ENCODE measurements at places on chromosomes 6 and 20.

DNA sequence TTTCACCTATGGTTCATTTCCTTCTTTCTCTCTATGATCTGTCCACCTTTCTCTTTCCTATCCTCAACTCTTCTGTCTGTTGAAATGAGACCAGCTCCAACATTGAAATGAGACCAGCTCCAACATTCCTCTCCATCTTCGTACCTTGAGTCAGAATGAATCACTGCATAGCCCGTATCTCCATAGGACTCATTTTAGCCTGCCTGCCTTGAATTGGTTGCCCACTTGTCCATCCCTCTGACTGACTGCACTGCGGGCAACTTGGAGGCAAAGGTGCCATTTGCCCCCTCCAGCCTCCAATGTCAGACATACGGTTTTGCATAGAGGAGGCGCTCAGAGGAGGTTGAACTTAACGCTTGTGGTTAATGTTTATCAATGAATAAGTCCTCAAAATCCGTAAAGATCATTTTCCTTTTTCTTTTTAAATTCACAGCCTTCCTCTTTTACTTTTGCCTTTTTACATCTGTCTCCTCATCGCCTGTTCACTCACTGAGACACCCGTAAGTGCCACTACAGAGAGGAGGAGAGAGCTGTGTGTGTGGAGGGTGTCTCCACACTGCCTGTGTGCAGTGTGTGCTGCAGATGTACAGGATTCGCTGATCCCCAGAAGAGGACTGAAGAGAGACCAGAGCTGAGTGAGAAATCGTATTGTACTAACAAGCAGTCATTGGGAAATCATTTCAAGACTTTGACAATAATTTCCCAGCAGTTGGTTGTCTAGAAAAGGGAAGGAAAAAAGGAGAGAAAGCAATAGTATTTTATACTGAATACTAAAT lies 579.6 kb upstream of the MAP3K7 start:
- no peak for DNase-seq

GRCh38 chr20:47770935-47771334 lies 14.3 kb downstream of the SULF2 start:
- DNase-seq = no peak

DNA sequence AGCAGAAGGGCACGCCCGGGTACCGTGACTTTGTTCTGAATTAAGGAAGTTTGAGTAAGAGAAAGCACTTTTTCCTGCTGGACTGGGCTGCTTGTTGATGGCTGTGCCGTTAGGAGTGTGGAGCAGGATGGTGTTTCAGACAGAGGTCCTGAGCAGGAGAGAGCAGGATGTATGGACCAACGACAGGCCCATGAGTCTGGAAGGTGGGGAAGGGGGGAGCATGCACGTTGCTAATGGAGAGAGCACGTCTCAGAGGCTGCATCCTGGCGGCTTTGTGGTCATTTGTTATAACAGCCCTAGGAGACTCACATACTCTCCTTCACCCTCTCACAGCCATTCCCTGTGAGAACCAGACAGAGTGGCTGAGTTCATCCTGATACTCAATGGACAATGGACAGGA lies 56.8 kb downstream of the PHACTR3 start:
- DNase-seq = no peak

DNA sequence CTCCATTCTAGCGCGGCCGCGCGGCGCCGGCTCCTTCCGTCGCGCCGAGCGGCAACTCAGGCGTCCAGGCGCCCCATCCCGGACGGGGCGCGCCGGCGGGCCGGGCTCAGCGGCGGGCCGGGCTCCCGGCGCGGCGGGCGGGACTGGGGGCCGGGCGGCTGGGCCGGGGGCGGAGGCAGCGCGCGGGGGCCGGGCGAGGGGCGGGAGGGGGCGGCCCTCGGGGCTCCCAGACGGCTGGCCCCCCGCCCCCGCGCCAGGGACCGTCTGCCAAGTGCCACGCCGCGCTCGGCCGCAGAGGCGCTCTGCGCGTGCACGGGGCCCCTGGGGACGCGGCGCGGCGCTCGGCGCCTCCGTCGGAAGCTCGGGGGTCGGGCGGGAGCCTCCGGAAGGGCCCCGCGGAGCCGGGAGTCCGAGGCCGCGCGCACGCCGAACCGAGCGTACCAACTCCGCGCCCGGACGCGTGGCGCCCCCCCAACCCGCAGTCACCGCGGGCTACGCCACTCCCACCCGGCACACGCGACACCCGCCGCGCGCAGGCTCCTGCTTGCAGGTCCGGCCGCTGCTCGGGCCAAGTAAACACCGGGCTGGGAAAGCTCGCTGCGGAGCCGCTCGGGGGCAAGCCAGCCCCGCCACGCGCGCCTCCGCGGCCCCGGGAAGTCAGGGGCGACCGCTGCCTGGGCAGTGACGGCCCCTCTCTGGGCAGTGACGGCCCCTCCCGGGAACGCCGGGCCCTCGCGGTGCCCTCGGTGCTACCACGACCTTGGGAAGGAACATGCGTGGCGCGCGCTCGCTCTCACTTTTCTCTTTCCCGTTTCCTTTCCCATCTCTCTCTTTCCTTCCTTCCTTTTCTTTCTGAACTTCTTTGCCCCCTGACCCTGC lies at the start of gene PREX1:
Gene PREX1 (minus strand): TSS at position 145 of the 879 bp plus-strand sequence. CDS start 139 bp downstream, at position 6.
- DNase-seq = peak; percentile 34

DNA sequence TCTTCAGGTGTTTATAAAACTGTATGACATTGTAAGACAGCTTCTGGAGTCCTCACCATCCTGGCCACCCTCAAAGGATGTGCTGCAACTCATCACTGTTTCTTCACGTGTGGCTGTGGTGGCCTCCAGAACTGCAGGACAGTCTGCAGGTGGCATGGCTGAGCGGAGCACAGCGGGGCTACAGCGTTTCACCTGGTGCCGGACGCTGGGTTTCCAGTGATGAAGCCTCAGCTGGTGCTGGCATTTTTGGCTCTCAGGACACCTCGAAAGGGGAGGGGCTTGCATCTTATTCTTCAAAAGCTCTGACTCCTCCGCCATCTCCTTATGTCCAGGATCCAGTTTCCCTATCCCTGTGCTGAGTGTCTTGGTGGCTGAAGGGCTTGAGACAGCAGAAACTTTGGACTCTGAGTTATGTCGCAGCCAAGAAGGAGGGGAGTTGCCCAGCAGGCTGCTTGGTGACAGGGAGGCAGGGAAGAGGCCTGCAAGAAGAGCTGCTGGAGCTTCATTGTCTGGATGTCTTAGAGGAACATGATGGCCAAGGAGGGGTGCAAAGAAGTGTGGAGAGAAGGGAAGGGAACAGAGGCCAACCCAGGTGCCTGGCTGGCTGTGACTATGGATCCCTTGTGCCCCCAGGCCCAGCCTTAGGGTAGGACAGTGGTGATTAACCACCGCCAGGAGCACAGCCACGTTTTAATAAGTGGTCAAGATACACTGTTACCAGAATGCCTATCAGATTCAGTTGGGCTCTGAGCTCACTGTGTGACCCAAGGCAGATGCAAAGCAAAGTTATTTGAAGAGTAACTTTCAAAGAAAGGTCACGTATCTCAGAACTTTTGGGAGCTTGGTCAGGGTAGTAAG lies 58.7 kb downstream of the GTF2H5 start:
- no peak for DNase-seq

GRCh38 chr6:157569543-157569942 lies 188.6 kb downstream of the ZDHHC14 start:
- DNase-seq = no peak

DNA sequence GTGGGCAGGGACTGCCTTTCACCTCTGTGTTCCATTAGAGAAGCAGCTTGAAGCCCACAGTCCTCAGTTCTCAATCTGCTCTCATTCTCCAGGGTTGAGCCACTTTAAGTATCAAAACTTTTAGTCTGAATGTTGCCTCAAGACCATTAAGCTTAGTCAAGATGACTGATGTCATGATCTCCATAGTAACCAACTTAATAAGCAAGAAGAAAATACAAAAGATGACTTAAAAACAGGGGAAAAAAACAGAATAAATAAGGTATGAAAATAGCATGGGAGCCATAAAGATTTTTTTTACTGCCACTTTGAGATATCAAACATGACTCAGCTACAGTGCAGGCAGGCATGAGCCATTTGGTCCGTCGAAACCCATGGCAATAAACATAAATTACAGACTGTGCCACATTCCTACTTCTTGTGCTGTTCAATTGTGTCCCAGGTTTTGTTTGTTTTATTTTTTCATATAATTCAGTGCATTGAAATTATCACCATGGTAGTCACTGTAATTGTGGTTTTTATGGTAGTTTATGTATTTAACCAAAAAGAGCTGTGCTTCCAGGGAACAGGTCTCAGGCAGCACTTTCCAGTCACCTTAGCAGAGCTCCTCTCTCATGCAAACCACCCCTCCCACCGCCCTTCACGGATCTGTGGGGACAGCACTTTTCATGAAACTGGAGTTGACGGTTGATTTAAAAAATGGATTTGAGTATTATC lies 156.5 kb upstream of the INSM1 start:
- no peak for DNase-seq

- DNase-seq = no peak
These were observed 199.2 kb downstream of the BMP2 start for GRCh38 chr20:6966721-6967120.

GRCh38 chr6:67608099-67608749 lies 1026.9 kb upstream of the ADGRB3 start:
- DNase-seq = no peak

DNA sequence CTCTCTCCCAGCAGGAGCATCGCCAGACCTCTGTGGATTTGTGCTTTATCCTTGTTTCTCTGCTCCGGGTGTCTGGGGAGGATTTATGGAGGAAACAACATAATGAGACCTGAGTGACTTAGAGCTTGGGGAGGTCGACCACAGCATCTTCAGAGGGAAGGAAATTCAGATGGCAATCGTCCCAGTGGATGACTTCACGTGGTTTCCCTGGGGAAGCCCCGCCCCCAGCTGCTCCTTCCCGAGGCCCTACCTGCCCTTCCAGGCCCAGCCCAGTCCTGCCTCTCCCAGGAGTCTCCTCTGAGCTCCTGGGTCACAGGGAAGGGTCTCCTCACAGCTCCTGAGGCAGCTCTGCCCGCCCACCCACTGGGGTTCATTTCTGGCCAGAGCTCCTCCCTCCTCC lies 430.3 kb upstream of the SULF2 start:
- no peak for DNase-seq
